Activated T-cell treated with anti-CD3 and anti-CD28 coated beads for 48 hours (primary cell): ENCODE measurements at places on chromosomes 3 and 15.

- DNase-seq: no peak
Observed at GRCh38 chr3:154071146-154071545, 50.0 kb upstream of the ARHGEF26 start.

- DNase-seq: no peak
Observed at GRCh38 chr15:52101542-52102323, 10.8 kb downstream of the BCL2L10 start.

DNA sequence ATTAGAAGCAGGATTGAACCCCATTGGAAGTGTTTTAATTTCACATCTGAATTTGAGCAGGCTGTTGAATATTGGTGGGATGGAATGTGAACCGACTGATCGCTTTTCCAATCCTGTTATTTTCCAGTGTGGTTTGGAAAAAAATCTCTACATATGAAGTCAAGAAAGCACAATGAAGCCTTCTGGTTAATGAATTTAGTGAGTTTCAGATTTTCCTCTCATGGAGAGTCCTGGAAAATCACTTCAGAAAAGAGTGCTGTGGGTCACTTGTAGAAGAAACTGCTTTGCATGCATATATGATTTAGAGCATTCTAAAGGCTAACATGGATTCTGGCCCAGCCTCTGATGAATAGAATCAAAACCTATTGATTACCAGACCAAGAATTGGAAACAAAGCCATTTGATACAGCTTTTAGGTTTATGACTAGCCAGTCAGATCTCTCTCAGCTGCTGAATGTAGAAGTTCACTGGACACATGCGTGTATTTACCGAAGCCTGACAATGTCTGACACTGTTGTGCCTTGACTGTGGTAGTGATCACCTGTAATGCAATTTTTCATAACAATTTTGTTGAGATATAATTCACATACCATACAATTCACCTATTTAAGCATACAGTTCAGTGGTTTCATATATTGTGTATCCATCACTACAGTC lies 121.9 kb downstream of the FNDC3B start:
- no peak for DNase-seq

- no peak for DNase-seq
Observed at GRCh38 chr15:78761891-78762385, 49.3 kb downstream of the ADAMTS7 start.

DNA sequence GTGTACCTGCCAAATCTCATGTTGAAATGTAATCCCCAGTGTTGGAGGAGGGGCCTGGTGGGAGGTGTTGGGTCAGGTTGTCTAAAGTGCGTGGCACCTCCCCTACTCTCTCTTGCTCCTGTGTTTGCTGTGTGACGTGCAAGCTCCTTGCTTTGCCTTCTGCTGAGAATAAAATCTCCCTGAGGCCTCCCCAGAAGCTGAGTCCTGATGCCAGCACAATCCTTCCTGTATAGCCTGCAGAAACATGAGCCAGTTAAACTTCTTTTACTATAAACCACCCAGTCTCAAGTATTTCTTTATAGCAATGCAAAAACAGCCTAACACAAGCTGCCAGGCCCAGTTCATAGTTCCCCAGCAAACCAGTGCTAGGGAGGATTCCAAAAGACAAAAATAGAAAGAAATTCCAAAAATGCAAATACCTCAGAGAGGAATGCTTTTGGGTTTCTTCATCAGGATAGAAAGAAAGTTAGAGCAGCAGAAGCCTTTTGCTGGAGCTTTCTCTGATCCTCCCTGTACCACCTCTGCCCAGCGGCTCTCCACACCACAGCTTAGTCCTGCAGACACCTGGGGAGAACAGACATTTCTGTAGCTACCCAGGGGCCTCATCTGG lies 25.9 kb upstream of the CDV3 start:
- DNase-seq: no peak

GRCh38 chr15:63372753-63373152 lies 8.9 kb downstream of the CA12 start:
- DNase-seq: no peak

DNA sequence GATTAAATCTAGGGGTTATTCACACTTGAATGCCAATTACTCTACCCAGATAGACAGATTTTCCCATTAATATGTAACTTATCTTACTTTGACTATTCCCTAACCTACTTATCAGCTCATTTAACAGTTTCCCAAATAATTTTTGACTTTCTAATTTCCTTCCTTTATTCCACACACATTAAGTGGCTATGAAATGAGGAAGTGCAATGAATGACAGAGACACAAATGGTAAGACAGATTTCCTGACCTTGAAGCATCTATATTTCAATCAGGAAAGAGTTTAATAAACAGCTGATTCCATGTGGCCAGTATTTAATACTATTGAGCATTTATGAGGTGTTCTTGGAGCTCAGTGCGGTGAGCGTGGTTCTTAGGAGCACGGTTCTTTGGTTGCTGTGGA lies 78.8 kb downstream of the SLC7A14 start:
- no peak for DNase-seq

DNA sequence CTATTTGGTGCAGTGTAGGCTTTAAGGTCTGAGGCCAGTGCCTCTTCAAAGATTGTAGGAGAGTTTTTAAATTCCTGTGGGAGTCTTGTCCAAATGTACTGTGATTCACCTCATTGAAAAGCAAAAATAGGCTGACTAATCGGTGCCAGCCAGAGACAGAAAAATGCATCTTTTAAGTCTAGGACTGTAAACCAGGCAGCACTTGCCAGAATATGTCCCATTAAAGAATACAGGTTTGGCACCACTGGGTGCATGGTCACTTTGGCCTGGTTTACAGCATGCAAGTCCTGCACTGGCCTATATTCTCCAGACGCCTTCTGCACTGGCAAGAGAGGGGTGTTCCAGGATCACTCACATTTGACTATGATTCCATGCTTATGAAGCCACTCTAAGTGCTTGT lies 20.3 kb upstream of the NOX5 start:
- DNase-seq: no peak
